ENCODE measurements at places on chromosomes 3 and 15.

- ATAC-seq: no peak
Measured at GRCh38 chr15:65845826-65846519, 23.3 kb upstream of the RAB11A start.

DNA sequence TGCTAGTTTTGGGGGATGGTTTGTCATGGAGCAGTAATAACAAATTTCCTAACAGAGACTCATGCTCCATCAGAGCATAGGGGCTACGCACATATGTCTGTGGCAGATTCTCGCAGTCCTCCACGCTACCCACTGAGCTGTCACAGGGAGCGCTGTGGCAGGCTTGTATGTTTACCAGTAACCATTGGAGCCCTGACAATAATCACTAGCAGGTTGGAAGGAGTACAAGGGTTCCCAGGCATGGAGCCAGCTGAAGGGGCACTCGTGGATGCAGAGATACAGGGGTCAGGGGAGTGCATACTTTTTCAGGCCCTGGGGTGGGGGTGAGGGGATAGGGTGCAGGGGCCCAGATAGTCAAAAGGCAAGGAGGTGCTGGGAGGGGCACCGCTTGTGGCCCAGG lies 7.9 kb upstream of the GP9 start:
- ATAC-seq: no peak

- ATAC-seq: no peak
Measured at GRCh38 chr15:101105059-101105891, 146.6 kb downstream of the CHSY1 start.

GRCh38 chr3:155302481-155302880 lies 9.0 kb upstream of the STRIT1 start:
- no peak for ATAC-seq

GRCh38 chr15:31932576-31932975 lies 97.7 kb upstream of the CHRNA7 start:
- ATAC-seq: no peak

DNA sequence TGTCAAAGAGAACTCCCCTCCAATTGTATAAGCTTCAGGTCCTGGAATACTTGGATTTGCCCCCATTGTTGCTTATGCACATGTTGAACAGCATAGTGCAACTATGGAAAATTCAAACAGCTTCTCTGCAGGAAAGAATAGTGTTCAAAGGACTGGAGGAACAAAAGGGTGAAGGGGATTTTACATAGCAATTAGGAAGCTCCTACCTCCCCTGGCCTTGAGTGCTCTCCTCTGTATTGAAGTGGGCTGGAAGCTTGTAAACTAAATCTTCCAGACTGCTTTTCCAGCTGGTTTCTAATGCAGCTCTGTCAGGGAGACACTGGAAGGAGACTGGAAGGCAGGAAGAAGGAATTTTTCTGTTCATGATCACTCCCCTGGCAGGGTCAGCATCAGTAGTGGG lies 7.2 kb upstream of the ELP6 start:
- no peak for ATAC-seq

GRCh38 chr3:139044366-139045210 lies at the start of gene PRR23C:
Gene PRR23C, minus strand, starts transcription at chr3:139044892. Its CDS starts 272 bp downstream, at chr3:139044620.
- no peak for ATAC-seq
